HCT116 (cell line): ENCODE measurements at places on chromosomes 2 and 18.

DNA sequence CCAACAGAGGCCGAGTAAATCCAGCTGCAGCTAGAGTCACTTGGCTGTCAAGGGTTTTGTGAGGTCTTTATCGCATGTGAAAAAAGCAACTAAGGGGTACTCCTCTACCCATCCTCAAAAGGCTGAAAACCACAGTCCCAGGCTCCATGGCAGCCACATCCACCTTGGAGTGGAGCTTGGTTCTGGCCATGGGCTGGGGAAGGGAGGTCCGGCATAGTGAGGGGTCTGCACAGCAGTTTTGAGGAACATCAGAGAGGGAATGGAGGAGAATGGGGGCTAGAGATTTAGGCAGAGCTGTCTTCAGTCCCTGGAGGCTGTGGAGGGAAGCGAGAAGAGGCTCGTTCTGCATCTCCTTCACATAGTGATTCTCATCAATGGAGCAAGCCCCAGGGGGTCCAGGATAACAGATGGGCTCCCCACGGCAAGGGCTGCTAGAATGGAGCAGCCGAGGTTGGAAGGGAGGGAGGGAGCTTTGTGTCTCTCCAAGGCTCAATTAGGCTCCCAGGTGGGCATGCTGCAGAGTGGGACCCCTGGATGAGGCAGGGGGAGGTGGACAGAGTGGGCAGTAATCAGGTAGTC is 21.0 kb downstream of the MROH2A start:
- no peak for DNase-seq

DNA sequence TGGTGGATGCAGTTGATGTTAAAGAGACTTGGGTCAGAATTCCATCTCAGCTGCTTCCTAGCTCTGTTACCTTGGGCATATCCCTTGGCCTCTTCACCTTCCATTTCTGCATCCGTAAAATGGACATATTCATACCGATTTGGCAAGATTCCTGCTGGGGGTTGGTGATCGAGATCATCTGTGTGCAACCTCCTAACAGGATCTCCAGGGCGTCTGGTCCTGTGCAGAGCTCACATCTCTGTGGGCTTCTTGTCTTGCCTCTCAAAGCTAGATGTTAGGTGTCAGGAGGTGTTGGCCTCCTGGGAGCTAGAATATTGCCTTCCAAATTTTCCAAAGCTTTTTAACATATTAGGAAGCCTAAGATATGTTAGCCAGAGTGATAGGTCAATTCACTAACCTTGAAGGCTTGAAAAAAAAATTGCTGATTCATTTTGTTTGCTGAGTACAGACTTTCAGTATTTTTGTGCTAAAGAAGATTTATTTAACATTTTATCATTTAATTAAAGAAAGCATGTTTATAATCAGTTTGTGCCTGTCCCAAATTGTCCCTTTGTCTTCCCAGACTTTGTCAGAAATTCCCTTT is 69.7 kb upstream of the ZNF516 start:
- DNase-seq: no peak

- DNase-seq: no peak
Measured at GRCh38 chr2:135202751-135203150, 150.7 kb downstream of the RAB3GAP1 start.

DNA sequence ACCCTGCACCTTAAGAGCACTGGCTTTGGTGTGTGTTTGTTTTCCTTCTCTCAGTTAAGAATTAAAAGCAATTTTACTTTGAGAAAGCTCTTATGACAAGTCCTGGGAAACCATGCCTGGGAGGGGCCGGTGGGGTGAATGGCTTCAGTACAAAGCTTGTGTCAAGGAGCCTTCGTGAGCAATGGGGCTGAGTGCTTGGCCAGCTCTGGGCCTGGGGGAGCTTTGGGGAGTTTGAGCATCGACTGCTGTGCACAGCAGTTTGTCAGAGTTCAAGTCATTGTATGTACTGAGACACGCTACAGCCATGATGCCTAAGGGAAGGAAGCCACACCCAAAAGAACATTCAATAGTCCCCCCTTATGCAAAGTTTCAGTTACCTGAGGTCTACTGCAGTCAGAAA is 75.8 kb downstream of the ARHGEF4 start:
- no peak for DNase-seq

DNA sequence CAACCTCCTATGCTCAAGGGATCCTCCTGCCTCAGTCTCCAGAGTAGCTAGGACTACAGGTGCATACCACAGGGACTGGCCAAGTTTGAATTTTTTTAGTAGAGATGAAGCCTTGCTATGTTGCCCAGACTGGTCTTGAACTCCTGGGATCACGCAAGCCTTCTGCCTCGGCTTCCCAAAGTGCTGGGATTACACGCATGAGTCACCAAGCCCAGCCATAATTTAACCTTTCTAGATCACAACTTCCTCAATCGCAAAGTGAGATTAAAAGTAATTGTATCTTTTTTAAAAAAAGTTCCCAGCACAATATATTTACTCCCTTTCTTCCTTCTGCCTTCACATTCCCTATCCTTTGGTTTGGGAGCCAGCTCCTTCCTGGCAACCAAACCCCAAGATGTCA is 5.8 kb upstream of the PPP1CB start:
- DNase-seq: no peak

DNA sequence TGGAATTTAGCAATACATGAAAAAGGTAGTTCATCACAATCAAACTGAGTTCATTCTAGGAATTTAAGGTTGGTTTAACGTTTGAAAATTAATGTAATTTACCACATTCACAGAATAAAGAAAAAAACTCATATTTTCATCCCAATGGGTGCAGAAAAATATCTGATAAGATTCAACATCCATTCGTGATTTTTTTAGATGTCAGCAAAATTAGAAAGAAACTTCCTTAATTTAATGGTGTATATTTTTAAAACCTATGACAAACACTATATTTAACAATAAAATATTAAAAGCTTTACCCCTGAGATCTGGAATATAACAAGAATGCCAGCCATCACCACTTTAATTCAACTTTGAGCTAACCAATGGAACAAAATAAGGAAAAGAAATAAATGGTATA is 208.7 kb upstream of the CHAC2 start:
- DNase-seq: no peak

- no peak for DNase-seq
Measured at GRCh38 chr2:226077031-226077430, 677.5 kb downstream of the NYAP2 start.

DNA sequence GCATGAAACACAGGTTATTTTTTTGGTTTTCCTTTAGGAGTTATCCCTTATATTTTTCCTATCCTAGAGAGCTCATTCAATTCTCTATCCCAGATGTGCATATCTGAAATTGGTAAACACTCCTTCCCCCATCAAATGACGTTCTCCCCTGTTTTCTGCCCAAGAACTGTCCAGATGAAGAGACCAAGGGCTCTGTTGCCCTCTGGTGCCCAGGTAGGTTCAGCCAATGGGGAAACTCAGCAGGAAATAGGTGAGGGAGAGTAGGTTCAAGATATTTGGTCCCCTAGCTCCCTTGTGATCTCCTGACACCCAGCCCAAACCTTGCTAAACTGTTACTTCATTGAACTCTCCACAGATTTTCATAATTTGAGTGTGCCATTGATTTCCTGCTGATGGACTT is 14.1 kb upstream of the INO80C start:
- DNase-seq: peak; percentile 6

- no peak for DNase-seq
Measured at GRCh38 chr18:7848054-7848412, 280.9 kb downstream of the PTPRM start.

- DNase-seq: no peak
Measured at GRCh38 chr2:53907582-53907981, 47.8 kb upstream of the GPR75 start.

DNA sequence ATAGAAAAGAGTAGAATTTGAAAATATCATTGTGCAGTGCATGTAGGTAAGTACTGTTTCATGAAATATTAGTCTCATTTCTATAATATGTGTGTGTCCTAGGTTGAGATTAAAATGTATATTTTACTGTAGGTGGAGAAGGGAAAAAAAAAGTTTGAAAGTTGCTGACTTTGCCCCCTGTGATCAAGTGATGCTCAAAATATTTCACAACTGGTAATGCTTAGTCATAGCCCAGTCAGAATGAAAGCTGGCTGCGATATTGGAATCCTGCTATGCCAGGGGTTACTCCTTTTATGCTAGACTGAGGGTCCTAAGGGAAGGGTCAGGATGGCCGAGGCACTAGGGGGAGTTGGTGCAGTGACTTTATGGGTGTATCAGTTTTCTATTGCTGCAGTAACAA is 19.5 kb upstream of the CFAP36 start:
- no peak for DNase-seq

DNA sequence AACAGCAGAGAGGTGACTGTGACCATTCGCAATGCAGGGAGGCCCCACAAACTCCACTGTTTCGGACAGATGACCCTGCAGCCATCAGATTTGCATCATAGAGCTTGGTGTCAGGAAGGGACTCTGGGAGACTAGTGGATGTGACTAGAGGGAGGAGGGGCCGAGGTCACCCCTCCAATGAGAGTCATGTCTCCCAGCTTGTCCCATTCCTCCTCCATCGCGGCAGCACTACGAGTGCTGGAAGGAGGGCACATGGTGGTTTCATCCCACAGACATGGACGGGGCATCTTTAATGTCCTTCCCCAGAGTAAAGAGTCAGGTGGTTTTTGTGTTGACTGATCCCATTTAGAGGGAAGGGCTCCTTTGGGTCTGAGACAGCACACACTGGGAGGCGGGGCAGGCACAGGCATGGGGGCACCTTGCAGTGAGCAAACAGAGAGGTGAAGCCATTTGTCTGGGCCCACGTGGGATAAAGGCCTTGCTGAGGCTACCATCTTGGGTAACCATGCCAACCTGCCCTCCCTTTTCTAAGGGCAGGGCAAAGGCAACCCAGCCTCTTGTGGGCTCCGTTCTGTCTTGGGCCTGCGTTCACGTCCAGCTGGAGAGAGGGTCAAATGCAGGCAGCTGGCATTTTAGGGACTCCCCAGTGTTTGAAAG is 208.1 kb downstream of the ASB1 start:
- no peak for DNase-seq

- no peak for DNase-seq
Measured at GRCh38 chr2:119360423-119360966, 6.1 kb downstream of the C2orf76 start.

- DNase-seq: no peak
Measured at GRCh38 chr2:144477957-144478311, 42.0 kb downstream of the ZEB2 start.

- DNase-seq: no peak
Measured at GRCh38 chr18:48781163-48781987, 169.4 kb downstream of the SMAD7 start.

DNA sequence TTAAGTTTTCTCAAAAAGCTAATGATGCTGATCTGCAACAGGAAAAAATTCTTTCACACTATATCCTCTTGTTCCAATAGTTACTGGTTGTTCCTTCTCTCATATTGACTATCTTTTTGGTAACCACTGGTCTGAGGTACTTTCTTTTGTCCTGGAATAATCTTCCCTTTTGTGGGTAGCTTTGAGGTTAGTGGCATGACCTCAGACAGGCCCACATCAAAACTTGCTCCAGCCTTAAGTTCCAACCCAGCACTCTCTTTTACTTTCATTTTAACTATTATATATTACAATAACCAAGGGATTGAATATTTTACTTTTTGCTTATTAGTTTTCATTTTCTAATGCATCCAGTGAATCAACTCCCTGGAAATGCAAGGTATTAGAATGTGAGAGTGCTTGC is 9.5 kb downstream of the REG1A start:
- DNase-seq: no peak

- DNase-seq: no peak
Measured at GRCh38 chr2:14631406-14632040, 994 bp upstream of the LRATD1 start.

DNA sequence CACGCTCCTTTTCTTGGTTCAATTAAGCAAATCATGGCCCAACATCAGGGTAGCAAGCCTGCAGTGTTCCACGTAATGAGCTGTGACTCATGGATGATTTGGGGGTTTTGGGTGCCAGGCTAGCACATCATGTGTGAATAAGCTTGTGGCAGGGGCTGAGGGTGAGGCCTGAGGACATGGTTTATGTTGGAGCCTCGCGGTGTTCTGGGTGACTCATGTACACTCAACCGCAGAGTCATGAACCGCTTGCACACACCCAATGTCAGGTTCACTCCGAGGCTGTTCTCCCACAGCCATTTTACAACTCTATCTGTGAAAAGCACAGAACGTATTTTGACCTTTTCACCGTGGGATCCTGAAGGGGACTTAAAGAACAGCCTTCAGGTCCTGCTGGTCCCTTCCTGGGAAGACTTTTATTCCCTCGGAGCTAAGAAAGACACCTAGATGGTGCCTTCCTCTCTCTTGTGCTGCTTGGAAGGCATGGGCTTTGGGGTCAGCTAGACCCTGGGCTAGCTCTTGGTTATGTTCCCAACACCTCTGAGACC is 139.9 kb upstream of the ZEB2 start:
- DNase-seq: peak; percentile 64

GRCh38 chr18:7168408-7168807 is 50.8 kb upstream of the LAMA1 start:
- no peak for DNase-seq

GRCh38 chr2:20595439-20596192 is 55.3 kb downstream of the HS1BP3 start:
- DNase-seq: no peak

GRCh38 chr2:181755181-181755580 is 74.9 kb upstream of the NEUROD1 start:
- DNase-seq: no peak

DNA sequence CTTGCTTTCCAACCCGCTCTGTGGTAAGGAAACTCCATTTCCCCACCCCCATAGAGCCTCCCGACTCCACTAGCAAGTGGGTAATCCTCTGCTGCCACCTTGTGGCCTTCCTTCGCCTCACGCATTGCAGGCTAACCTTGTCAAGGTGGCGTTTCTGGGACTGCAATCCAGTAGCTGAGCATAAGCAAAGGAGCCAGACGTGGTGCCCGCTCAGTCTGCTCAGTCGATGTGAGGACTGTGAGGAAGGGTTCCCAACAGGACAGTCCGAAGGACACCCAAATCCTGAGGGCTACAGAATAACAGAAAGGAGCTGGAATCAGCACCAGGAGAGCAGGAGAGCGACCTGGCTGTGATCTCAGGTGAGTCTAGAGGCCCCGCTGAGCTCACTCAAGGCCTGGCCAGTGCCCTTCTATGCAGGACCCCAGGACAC is 144.2 kb downstream of the SUCLG1 start:
- DNase-seq: peak; percentile 75

DNA sequence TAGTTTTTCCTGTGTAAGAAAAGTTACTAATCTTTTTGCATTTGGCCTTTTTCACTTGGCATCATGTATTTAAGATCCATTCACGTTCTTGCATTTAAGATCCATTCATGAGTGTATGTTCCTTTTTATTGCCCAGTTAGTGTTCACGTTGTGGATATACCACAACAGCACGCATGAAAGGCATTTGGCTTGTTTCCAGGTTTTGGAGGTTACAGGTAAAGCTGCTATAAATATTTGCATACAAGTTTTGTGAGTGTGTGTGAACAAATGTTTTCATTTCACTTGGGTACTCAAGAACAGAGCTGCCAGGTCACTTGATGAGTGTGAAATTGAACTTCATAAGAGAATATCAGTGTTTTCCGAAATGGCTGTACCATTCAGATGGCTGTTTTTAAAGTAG is 121.2 kb downstream of the CCBE1 start:
- no peak for DNase-seq

DNA sequence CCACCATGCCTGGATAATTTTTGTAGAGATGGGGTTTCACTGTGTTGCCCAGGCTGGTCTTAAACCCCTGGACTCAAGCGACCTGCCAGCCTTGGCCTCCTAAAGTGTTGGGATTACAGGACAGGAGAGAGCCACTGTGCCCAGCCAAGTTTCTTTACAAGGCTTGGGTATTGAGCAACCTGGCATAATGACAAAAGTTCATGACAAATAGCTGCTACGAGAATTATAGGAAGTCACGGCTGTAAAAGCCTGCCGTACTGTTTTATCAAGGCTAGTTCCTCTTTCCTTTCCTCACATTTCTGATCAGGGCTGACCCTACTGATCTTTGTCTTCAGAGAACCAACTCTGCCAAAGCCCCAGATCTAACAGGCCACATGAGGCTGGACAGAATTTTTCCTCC is 490.4 kb upstream of the SPRED2 start:
- no peak for DNase-seq
